ENCODE measurements at places on chromosomes 3 and 15. TPM values are rescaled to one million over a fixed set of nuclear protein-coding genes. Genes with fewer than 3 reads are reported as not detected.
A peak's percentile ranks its signal among the peaks of the same experiment; 100 is the strongest.

Gene CFAP161
- total RNA-seq, result not detected

GRCh38 chr15:55627730-55628368 lies 39.7 kb upstream of the PYGO1 start:
- no peak overlapping the region for H3K27ac ChIP-seq
- no peak for DNase-seq
- H3K4me3 ChIP-seq, result no peak overlapping the region
- H3K36me3 ChIP-seq, result no peaks in the 10 kb centered on the region
- no peaks in the 10 kb centered on the region for H3K4me1 ChIP-seq
- H3K27me3 ChIP-seq, result no peaks in the 10 kb centered on the region

Gene GPR149
- not detected for total RNA-seq

GRCh38 chr15:35000511-35000910 lies 12.4 kb upstream of the ZNF770 start:
- H3K27ac ChIP-seq, result no peak overlapping the region
- no peaks in the 10 kb centered on the region for H3K27me3 ChIP-seq
- no peaks in the 10 kb centered on the region for H3K36me3 ChIP-seq

GRCh38 chr3:180048840-180049239 lies 12.1 kb upstream of the PEX5L start:
- no peaks in the 10 kb centered on the region for H3K36me3 ChIP-seq
- DNase-seq, result no peak
- H3K27ac ChIP-seq, result no peak overlapping the region
- H3K27me3 ChIP-seq, result no peaks in the 10 kb centered on the region
- H3K4me1 ChIP-seq, result no peaks in the 10 kb centered on the region
- no peak overlapping the region for H3K4me3 ChIP-seq

GRCh38 chr3:127822041-127822681 lies at the start of gene MGLL:
MGLL (minus strand) TSS chr3:127822515; CDS start chr3:127822318, 197 bp downstream.
- peak within 1 kb of the TSS; percentile 85 for H3K4me3 ChIP-seq
- no peaks in the 10 kb centered on the region for H3K4me1 ChIP-seq
- H3K27ac ChIP-seq, result peak within 1 kb of the TSS; percentile 89

DNA sequence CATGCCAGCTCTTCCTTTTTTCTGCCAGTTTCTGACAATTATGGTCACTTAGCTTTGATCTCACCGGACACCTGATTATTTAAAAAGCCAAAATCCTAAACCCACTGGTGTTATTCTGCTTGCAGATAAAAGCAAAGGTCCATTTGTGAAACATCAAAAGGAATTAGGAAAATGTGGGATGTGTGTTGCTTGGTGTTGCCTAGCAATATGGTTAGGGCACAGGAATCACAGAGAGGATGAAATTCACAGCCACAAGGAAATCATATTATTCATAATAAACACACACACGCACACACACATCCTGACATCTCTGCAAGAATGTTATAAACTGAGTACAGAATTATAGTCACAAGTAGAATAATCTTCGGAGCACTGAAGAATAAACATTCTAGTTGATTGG lies 89.3 kb upstream of the BHLHE40 start:
- H3K36me3 ChIP-seq, result no peaks in the 10 kb centered on the region
- no peaks in the 10 kb centered on the region for H3K27me3 ChIP-seq
- no peak overlapping the region for H3K4me3 ChIP-seq
- DNase-seq, result no peak
- H3K4me1 ChIP-seq, result peaks cover 8% of the 10 kb centered on the region
- no peak overlapping the region for H3K27ac ChIP-seq
